Adipocyte (in vitro differentiated cells): ENCODE measurements at places on chromosomes 7 and 10.

DNA sequence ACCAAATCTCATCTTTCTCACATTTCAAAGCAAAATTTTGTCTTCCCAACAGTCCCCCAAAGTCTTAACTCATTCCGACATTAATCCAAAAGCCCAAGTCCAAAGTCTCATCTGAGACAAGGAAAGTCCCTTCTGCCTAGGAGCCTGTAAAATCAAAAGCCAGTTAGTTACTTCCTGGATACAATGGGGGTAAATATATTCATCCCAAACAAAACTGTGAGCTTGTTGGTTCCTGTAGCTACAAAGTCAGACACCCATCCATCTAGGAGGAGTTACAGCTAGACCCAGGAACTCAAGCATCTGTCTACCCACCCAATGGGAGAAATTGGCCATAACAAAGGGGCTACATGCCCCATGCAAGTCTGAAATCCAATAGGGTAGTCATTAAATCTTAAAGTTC lies 51.9 kb downstream of the MTURN start:
- no peak for DNase-seq

DNA sequence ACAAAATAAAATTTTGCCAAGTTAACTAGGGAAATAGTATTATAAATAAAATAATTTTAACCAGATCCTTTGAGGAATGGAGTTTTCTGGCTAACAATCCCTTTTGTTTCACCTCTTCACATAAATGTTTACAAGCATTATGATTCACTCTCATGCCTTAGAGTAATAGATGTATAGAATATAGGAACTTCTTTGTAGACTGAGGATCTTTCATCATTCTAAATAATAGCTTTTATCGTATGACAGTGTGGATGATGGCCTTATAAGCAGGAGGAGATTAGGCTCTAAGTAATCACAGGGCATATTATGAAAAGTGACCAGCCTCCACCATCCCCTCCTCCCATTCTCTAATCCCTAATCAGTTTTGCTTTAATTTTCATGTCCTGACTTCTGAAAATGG lies 13.5 kb downstream of the ING3 start:
- no peak for DNase-seq

DNA sequence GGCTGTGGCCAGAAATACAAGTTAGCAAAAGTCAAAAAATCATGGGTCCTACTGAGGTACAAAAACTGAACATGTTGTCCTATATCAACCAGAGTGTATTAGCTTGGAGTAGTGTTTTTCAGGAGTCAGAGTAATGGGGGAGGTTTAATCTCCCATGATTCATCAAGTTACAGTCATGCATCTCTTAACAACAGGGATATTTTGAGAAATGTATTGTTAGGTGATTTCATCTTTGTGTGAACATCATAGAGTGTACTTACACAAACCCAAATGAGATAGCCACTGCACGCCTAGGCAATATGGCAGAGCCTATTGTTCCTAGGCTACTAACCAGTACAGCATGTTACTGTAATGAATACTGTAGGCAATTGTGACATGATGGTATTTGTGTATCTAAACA lies 14.9 kb upstream of the TES start:
- DNase-seq = no peak

DNA sequence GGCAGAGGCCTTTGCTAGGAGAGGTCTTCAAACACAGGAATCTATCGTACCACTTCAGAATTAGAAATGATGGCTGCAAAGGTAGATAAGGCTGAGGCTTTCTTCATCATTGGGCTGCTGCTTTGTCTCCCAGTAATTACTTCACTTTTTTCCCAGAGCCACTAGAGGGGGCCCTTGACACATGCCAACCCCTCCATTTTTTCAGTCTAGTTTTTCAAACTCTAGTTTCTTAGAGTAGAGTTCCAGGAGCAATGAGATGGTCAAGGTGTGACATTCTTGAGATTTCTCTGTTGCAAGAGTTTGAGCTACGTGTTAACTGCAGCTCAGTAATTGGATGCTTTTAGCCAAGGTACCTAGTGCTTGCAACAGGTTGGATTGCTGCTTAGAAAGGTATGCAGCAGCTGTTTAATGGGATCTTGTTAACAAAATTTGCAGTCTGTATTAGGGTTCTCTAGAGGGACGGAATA lies 33.8 kb upstream of the RBM20 start:
- DNase-seq = peak; percentile 74

GRCh38 chr7:5657901-5658300 lies 123.6 kb downstream of the RNF216 start:
- DNase-seq = no peak

GRCh38 chr10:79331709-79332108 lies 15.6 kb upstream of the PPIF start:
- peak; percentile 54 for DNase-seq
